Panc1 (cell line): ENCODE measurements at places on chromosomes 16 and 17.

GRCh38 chr17:40032322-40033320 lies 17.4 kb downstream of the CSF3 start:
- no peak for DNase-seq
- no peak overlapping the region for H3K27ac ChIP-seq
- H3K4me3 ChIP-seq, result no peak overlapping the region

DNA sequence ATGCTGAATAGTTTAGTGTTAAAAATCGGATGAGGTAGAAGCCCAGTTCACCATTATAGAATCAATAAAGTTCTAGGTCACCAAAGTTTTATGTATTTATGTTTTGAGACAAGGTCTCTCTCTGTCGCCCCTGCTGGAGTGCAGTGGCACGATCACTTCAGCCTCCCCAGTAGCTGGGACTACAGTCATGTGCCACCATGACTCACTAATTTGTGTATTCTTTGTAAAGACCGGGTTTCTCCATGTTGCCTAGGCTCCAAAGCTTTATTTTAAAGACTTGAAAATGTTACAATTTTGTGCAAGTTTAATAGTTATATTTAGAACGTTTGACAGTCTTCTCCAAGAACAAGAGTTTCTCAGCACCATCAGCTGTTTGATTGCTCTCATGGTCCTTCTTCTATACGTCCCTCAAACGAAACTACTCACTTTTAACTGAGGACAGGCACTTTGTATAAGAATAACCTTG lies 32.1 kb downstream of the NDE1 start:
- no peaks in the 10 kb centered on the region; the same call in 1 of the 2 replicates for H3K36me3 ChIP-seq
- peak; percentile 86 for DNase-seq
- H3K4me3 ChIP-seq, result no peak overlapping the region
- no peaks in the 10 kb centered on the region for H3K4me1 ChIP-seq

DNA sequence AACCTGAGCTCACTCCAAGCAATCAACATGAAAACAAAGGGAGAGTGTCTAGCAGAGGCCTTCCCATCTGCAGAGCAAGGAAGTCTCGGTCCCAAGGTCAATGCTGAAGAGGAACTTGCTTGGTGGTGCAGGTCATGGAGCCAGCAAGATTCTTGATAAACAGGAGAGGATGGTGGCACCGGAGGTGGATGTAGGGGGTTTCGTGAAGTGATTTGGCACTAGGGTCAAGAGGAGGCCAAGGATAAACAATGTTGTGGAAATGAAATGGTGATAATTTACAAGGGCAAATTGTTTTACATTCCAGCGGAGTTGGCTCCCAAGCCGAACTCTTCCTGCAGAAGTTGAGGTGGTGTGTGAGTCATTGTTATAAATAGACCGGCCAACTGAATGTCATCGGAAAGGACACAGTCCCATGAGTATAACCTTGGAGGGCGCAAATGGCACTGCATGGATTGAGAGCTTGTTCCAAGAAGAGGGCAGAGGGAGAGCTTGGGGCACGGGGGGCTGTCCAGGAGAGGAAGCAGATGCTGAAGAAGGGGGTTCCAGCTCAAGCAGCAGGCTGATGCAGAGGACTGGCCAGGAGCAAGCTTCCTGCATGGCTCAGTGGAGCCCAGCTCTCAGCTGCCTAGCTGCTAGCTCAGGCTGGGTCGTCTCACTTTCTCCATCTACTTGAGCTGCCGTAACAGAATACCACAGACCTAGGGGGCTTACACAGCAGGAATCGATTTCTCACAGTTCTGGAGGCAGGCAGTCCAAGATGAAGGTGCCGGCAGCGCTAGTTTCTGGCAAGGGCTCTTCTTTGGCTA lies 136.6 kb downstream of the COPRS start:
- H3K27ac ChIP-seq, result peak overlapping the region; percentile 77
- DNase-seq, result no peak
- H3K4me1 ChIP-seq, result peaks cover 14% of the 10 kb centered on the region
- H3K27me3 ChIP-seq, result no peaks in the 10 kb centered on the region
- no peaks in the 10 kb centered on the region for H3K36me3 ChIP-seq

DNA sequence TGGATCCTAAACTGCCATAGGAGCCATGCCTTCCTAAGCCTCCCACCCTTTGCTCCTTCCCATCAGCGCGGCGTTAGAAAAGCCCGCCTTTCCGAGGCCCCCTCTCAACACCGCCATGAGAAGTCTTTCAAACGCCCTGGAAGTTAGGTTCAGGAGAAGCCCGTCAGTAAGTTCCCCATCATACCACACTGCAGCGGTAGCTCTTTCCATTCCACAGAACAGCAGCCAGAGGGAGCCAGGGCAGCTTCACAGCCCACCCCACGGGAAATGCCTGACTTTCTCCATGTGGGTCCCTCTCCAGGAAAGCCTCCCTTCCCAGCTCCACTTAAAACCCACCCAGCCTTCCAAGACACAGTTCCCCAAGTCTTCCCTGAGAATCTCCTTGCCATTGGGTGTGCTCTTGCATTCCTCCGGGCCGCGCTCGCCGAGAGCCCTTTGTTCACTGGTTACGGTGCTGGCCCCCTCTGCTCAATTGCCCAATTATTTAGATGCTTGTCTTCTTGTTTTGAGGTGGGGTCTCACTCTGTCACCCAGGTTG lies 28.7 kb downstream of the KIAA0513 start:
- H3K4me3 ChIP-seq, result no peak overlapping the region
- H3K27ac ChIP-seq, result no peak overlapping the region
- H3K36me3 ChIP-seq, result no peaks in the 10 kb centered on the region
- H3K4me1 ChIP-seq, result peaks cover 9% of the 10 kb centered on the region

DNA sequence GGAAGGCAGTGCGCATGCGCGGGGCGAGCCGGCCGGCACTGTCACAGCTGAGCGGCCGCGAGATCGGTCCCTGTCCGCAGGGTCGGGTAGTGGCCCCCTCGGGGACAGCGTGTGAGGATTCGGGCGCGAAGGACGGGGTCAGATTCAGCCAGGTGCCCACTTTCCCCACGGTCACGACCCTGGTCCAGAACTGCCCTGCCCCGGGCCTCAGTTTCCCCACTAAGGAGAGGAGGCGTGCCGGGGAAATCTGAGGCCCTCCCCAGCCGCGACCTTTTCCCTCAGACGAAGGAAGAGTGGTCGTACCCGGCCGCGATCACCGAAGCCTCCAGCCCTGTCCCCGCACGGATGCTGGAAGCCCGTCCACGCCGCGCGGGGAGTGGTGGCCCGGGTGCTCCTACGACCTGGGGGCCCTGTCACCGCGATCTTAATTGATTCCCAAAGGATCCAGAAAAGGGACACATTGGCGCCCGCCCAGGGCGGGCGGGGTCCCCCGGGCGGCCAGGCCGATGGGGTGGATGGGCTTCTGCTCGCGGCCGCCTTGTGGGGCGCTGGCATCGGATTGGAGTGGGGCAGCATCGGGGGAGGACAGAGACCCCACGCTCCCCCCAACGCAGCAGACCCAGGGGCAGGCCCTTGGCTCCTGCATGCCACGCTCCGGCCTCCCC lies 57.7 kb downstream of the SRL start:
- peaks cover 5% of the 10 kb centered on the region; the same call in 1 of the 2 replicates for H3K4me1 ChIP-seq
- no peaks in the 10 kb centered on the region for H3K36me3 ChIP-seq
- no peaks in the 10 kb centered on the region for H3K27me3 ChIP-seq
- peak overlapping the region; percentile 69 for H3K27ac ChIP-seq
- peak overlapping the region; percentile 63 for H3K4me3 ChIP-seq
- no peak for DNase-seq

- H3K4me1 ChIP-seq, result no peaks in the 10 kb centered on the region
- no peaks in the 10 kb centered on the region for H3K27me3 ChIP-seq
- no peak overlapping the region for H3K27ac ChIP-seq
These were observed 95.7 kb downstream of the WNT3 start for GRCh38 chr17:46722662-46723285.

GRCh38 chr16:89741342-89742014 lies 20.1 kb downstream of the ZNF276 start:
- DNase-seq, result no peak
- peaks cover 6% of the 10 kb centered on the region; the same call in 1 of the 2 replicates for H3K36me3 ChIP-seq
- H3K4me1 ChIP-seq, result no peaks in the 10 kb centered on the region
- H3K4me3 ChIP-seq, result no peak overlapping the region

DNA sequence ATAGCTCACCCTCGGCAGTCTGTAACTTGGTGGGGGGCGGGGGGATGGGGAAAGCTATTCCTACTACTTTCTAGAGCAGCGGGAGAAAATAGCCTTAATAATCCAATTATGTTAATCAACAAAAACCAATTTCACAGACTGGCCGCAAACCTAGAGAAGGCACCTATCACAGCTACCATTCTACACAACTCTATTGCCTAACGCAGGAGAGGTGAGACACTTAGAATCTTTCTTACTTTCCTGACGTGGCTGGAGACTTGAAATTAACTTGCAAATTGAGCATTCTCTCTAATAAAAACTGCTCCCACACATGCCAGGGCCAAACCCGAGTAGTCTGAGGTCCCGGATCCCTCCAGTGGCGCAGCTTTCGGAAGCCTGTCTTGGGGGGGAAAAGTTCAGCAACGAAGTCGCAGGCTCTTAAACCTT lies 794 bp downstream of the SMG6 start:
- H3K4me1 ChIP-seq, result peaks cover 3% of the 10 kb centered on the region

- H3K4me3 ChIP-seq, result no peak overlapping the region
- no peak overlapping the region for H3K27ac ChIP-seq
- H3K4me1 ChIP-seq, result no peaks in the 10 kb centered on the region
- H3K27me3 ChIP-seq, result no peaks in the 10 kb centered on the region
- no peak for DNase-seq
These were observed 21.5 kb downstream of the IRX5 start for GRCh38 chr16:54952195-54952594.

- peak overlapping the region; percentile 5; the same call in 1 of the 2 replicates for H3K27ac ChIP-seq
- no peak for DNase-seq
- H3K4me1 ChIP-seq, result peaks cover 9% of the 10 kb centered on the region
These were observed 353.3 kb downstream of the SEC14L1 start for GRCh38 chr17:77493901-77494663.

DNA sequence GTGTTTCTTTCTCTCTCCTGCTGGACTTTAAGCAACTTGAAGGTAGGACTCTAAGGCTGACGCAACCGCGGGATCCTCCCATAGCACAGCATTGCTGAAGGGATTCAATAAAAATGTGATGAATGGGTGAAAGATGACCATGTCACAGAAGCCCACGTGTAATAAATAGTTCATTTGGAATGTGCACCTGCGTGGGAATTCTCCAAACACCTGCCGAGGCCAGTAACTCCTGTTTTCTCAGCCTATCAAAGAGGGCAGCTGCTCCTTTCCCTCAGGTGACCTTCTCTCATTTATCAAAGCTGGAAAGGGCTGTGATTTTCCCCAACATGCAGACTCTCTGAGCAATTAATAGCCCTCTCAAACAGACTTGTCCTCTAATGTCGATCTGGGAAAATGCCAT lies 235.7 kb downstream of the STX8 start:
- no peak overlapping the region for H3K27ac ChIP-seq
- DNase-seq, result no peak
- no peaks in the 10 kb centered on the region for H3K36me3 ChIP-seq
- H3K27me3 ChIP-seq, result no peaks in the 10 kb centered on the region
- H3K4me3 ChIP-seq, result no peak overlapping the region

DNA sequence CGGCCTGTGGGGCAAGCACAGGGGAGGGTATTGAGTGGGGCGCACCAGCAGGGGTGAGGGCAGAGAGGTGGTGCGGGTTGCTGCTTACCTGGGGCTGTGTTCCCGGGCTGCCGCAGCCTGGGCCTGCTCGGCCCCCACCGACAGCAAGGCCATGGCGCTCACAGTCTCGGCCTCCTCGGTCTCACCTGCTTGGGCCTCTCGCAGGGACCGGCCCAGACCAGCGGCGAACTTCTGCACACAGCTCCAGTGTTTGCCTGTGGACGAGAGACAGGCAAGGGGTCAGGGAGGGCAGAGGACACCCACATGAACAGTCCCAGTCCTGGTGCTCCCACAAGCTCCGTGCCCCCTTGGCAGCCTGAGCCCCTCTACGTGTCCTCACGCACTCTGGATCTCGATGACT lies 7.9 kb downstream of the G6PC3 start:
- H3K4me1 ChIP-seq, result no peaks in the 10 kb centered on the region
- no peak for DNase-seq
- H3K4me3 ChIP-seq, result no peak overlapping the region
- no peaks in the 10 kb centered on the region for H3K27me3 ChIP-seq

DNA sequence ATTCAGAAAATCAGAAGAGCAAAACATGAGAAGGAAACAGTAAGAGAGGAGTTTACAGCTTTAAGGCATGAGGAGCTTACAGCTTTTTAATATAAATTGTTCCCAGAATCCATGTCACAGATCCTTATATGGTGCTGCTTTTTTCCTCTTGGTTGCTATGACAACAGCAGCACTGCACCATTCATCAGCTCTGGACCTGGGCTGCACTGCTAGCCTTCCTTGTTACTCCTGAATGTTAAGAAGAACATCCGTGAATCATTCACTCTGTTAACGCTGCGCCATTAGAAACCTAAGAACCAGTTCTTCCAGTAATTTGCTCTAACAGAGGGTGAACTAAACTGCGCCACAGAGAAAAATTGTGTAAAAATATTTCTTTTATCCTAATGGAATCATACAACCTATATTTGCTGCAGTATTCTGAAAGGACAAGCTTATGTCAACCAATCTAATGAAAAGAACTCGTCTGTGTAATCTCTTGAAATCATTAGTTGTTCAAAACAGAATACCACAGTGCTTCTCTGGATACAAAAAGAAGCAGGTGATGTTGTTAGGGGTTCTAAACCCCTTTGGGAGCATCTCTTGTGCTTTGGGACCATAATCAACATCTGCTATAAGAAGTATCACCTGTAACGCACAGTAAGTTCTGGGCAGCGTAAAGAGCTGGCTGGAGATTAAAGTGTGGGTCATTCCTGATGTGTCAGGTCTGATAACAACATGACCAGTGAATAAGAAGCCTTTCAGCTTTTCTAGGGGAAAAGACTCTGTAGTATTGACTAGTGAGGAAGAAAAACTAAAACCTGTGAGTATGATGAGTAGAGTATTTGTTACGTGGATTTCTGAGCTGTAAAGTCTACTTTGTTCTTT lies 151.2 kb downstream of the TANC2 start:
- H3K27ac ChIP-seq, result no peak overlapping the region
- no peak overlapping the region for H3K4me3 ChIP-seq
- H3K4me1 ChIP-seq, result no peaks in the 10 kb centered on the region; the same call in 1 of the 2 replicates
- no peak for DNase-seq
- no peaks in the 10 kb centered on the region for H3K36me3 ChIP-seq

- H3K4me3 ChIP-seq, result no peak overlapping the region
- no peak for DNase-seq
- no peak overlapping the region for H3K27ac ChIP-seq
- no peaks in the 10 kb centered on the region for H3K4me1 ChIP-seq
- peaks cover 2% of the 10 kb centered on the region; the same call in 1 of the 2 replicates for H3K36me3 ChIP-seq
These were observed 178.2 kb upstream of the RPH3AL start for GRCh38 chr17:530851-531250.

DNA sequence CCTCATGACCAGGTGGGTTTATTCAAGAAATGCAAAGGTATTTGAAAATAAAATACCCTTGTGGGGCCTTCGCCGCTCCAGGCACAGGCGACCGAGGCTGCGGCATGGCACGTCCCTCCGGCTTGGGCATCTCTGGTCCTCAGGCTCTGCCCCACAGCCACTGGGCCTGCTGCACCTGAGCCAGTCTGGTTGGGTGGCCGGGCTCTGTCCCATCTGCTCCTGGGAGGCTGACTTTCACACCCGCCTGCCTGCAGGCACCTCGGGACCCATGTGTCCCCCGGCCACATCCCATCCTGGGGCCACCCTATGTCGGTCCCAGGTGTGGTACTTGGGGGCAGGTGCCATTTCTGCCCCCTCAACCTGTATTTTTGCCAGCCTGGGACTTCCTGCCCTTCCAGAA lies 20.9 kb downstream of the OSBPL7 start:
- H3K4me3 ChIP-seq, result no peak overlapping the region
- DNase-seq, result no peak
- H3K27me3 ChIP-seq, result no peaks in the 10 kb centered on the region
- no peaks in the 10 kb centered on the region for H3K4me1 ChIP-seq
